ENCODE measurements at places on chromosomes 4 and X.

DNA sequence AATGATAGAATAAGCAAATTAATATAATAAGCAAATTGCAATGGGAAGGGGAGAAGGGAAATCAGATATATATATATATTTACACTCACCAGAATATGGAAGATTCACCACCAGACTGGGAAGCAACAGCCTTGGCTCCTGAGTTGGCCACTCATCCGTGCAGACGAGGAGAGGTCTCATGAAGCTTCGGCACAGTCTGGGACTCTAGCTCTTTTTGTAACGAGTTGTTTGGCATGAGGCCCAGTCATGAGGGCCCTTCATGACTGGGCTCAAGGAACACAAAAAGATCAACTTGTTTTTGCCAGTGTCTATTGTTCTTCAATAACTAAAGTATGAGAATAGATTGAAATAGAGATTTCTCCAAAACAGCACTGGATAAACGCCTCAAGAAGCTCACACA is 176.4 kb downstream of the ADGRA3 start:
- no peak for DNase-seq

GRCh38 chrX:1821846-1822245 is 207.0 kb downstream of the ASMT start:
- no peak for DNase-seq

DNA sequence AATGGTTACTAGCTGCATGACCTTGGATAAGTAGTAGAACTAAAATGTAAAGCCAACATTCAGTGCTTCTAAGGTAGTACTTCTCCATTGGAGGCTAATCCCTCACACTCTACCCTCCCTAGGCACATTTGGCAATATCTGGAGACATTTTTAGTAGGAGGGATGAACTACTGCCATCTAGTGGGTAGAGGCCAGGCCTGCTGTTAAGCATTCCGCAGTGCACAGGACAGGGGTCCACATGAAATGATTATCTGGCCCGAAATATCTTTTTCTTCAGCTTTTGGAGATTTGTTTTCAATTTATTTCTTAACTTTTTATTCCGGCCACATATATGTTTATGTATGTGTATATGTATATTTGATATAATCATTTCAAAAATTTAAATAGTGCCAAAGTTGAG is 36.0 kb upstream of the SPANXC start:
- no peak for DNase-seq

DNA sequence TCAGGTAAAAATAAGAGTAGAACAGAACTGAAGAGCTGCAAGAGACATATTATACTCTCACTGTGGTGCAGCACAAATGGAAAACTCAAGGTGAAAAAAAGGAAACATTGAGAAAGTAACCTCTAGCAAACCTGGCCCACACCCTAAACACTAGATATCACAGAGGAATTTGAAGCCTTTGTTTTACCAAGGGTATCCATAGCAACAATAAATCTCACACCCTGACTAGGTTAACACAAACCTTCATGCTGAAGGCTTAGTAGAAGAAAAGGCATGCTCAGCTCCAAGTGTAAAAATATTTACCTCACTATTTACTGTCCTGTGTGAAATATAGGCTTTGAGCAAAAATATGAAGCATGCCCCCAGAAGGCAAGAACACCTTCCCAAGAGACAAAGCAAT is 61.9 kb upstream of the TAB3 start:
- DNase-seq = no peak

DNA sequence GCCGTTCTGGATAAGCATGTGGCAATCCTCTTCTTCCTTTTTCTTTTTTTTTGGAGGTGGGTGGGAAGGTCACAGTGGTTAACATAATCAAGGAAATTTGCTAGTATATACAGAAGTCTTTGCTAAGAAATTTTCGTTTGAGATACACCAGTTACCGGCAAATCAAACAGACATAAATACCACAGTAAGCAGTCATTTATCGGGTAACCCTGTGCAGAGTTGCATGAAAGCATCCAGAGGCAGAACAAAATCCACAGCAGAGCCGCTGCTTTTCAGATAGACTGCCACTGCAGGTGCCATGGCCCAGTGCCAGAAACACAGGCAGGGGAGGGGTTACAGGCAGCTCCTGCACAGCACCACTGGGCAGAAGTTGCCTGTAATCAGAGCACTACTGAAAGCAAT is 179.1 kb upstream of the MAB21L2 start:
- DNase-seq = peak; percentile 57

- DNase-seq = no peak
These were observed 127.3 kb downstream of the TENM3 start for GRCh38 chr4:182370491-182370890.

DNA sequence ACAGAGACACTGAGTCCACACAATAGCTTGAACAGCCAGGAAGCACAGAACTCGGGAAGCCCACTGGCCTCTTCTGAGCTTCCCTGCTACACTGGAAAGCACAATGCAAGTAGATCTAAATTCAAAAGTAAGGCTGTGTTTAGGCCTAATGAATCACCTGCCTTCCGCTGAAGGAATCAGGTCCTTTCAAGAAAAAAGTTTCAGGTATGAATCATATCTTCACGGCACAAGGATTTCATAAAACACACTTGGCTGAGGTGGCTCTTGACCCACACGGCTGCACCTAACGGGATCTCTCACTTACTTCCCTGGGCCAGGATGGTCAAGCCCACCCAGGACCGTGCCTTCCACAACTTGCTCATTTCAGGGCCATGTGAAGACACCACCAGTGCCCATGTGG is 59.3 kb downstream of the IRF2 start:
- DNase-seq = no peak

DNA sequence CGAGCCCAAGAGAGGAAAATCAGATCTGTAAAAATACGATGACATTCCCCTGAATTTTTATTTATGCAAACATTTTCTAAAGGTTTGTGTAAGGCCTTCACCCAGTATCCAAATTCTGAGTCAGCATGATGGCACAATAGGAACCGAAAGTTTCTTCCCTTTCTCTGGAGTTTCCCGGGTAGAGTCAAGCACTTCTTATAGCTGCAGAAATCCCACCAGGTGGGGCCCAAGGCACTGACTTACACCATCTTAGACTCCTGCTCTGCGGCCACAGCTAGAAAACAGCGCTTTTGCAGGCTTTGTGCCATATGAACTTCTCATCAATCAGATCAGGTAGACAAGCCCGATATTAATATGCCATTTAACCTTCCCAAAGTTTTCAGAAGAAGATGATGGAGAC is 13.4 kb downstream of the LEF1 start:
- DNase-seq = no peak

DNA sequence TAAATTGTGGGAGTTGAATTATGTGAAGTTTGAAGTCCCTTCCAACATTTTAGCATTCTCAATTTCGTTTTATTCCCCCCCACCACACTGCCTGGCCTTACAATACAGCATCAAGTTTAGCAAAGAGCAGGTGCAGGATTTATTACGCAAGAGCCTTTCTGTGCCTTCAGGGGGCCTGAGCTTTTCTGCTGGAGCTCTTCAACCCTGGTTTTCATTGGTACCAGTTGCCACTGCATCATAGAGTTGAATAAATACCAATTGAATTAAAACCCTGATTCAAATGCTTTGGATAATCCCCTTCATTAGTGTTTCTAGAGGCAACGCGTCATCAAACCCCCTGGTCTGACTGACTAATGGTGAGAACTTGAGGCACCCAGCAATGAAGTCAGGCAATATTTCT is 43.6 kb upstream of the KIT start:
- DNase-seq = no peak

- DNase-seq = no peak
These were observed 564 bp downstream of the FAM149A start for GRCh38 chr4:186104890-186105646.

- no peak for DNase-seq
These were observed 89.9 kb upstream of the PAK3 start for GRCh38 chrX:111006116-111006515.

GRCh38 chr4:12966726-12967125 is 517.4 kb downstream of the RAB28 start:
- DNase-seq = no peak

- DNase-seq = no peak
These were observed 143.3 kb downstream of the CAMK2D start for GRCh38 chr4:113618205-113618604.

DNA sequence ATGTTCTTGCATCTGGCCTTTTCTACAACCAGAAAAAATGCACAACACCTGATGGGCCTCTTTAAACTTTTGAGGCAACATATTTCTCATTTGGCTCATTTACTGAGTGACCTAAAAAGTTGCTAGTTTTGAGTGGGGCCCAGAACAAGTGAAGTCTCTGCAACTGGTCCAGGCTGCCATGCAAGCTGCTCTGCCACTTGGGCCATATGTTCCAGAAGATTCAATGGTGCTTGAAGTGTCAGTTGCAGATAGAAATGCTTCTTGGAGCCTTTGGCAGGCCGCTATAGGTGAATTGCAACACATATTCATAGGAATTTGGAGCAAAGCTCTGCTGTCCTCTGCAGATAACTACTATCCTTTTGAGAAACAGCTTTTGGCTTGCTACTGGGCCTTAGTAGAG is 66.4 kb upstream of the RLIM start:
- DNase-seq = no peak

- DNase-seq = no peak
These were observed 20.1 kb downstream of the IGFBP7 start for GRCh38 chr4:57090079-57090478.

- DNase-seq = no peak
These were observed 11.4 kb downstream of the FTSJ1 start for GRCh38 chrX:48487362-48487798.

DNA sequence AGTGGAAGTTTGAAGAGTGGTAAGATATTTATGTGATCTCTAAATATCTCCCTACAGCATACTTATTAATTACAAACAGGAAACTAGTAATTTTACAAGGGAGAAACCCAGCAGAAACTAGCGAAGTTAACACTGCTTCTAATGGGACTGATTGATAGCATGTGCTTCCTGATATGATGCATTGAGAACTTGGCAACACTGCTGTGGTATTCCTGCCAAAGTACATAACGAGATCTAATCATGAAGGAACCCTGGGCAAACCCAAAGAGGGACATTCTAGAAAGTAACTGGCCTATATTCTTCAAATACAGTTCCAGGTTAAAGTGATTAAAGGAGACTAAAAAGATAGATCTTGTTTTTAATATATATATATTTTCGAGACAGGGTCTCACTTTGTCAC is 4.6 kb upstream of the GPR34 start:
- DNase-seq = no peak

GRCh38 chr4:122178961-122179360 is 26.8 kb downstream of the BLTP1 start:
- no peak for DNase-seq

DNA sequence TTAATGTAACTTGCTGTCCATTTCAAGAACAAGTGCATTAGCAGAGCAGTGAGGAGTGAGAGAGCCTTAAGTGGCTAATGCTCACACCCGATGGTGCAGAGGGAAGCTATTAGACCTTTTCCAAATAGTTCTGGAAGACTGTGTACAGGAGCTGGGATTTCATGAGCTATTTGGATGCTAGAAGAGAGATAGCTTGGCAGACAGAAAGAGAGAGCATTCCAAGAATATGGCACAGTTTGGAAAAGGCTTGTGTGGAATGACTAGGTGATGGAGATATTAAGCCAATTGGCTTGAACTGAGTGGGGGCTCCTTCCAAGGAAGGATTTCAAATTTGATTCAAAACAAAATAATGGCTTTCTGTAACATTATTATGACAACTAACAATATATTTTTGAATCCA is 1097.2 kb upstream of the TENM3 start:
- DNase-seq = no peak

- DNase-seq = no peak
These were observed 132.6 kb downstream of the TBL1X start for GRCh38 chrX:9597361-9598035.

- DNase-seq = no peak
These were observed 143.5 kb upstream of the PBDC1 start for GRCh38 chrX:76029385-76029784.

DNA sequence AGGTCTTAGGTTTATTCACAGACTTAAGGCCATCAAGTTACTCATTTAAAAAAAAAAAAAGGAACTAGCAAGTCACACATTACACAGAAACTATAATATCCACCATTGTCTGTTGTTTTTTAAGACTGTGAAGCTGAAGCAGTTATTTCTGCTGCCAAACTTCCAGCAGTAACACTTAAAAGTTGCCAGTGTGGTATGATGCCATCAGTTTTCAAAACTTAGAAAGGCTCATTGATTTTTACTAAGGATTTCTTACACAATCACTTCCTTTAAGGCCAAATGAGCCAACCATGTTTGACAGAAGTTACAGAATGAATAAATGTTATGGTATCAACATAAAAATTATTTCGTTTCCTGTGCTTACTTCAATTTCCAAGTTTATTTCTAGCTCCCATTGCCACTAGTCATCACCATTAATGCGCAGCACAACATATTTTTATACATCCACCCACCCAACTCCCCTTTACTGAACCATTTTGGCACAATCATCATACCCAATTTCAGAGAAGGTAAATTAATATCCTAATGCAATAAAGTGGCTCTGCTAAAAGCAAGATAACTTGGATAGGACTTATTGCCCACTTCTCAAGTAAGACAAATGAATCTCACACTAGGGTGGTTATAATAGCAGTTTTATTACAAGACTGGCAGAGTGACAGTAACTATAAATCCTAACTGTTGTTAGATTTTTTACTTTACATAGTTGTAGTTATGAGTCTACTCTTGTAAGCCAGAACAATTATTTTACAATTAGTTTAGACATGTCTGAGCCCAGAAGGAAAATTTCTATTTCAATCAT is 13.1 kb downstream of the PDGFC start:
- DNase-seq = no peak

GRCh38 chrX:151370906-151371305 is 26.1 kb upstream of the VMA21 start:
- no peak for DNase-seq

DNA sequence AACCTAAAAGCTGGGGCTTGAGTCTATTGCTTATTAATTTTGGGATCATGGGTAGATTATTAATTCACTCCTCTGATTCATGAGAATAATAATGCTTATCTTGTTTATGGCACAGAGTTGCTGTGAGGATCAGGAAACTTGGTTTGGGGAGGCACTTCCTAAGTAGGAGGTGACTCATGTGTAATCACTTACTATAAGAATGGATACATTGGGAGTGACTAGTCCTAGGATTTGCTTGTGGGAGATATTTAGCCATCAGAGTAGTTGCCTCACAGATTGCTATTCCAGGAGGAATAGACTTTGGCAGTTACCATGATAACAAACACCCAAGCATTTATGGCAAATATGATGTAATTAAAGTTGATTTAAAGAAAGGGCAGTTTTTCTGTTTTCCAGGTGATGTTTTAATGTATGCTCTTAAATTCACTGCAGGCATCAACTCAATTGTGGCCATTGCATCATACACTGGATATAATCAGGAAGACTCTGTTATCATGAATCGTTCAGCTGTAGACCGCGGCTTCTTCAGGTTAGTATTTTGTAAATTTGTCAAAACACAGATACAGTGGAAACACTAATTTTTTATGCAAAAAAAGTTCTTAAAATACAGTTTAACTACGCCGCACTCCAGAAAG is 41.9 kb downstream of the POLR2B start:
- DNase-seq = no peak

DNA sequence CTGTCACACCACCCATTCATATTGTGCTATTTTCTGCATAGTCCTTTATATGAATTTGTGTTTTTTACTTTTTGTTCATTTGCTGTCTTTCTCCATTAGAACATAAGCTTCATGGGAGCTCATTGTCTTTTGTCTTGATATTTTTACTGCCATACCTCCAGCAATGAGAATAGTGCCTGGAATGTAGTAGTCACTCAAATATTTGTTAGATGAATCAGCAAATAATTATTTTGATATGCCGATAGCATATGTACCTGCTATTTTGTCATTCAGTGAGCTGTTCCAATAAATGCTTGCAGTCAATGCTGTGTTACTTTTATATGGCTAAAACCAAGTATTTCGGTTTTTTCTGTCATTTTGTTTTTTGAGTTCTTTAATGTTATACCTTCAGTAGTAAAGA is 43.5 kb upstream of the SLC25A31 start:
- no peak for DNase-seq

Measured in left ventricle myocardium inferior (tissue), 1 donor.